Urothelium cell line (cell line): ENCODE measurements at places on chromosomes 12 and 14.

- no peak for DNase-seq
Measured at GRCh38 chr14:51844081-51844881, 16.1 kb upstream of the GNG2 start.

- DNase-seq: peak; percentile 61
Measured at GRCh38 chr12:4031703-4032291, 158.6 kb upstream of the PARP11 start.

- DNase-seq: peak; percentile 45
Measured at GRCh38 chr14:79161571-79161970, 991.4 kb downstream of the NRXN3 start.

GRCh38 chr14:95199298-95199983, 42.1 kb upstream of the DICER1 start:
- DNase-seq: no peak

DNA sequence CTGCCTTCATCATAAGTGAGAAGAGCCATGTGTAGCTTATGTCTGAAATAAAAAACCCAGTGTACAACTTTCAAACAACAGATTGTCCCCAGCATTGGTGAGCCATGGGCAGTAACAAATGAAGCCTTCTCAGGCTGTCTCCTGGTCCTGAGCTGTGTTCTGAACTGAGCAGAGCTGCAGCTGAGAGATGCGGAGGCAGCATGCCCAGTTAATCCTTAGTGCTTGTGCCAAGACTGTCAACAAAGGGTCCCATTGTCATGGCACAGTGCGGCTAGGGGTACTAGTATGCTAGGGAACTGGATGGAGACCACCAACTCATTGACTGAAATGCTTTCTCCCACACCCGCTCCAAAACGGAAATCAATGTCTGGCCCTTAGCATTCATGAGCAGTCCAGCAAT, 154.3 kb downstream of the RMST start:
- no peak for DNase-seq

DNA sequence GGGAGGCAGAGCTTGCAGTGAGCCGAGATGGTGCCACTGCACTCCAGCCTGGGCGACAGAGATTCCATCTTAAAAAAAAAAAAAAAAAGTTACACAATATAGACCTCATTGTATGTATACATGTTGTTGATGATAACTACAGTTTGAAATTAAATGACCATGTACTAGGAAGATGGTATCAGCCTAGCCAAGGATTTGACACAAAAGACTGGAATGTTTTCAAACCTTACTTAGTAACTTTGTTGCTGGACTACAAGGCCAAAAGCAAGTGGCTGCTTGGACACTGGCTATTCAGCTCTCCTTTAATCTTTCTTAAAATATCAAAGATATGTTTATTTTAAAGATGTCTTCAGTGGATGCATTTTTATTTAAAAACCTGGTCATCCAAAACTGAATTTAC, 18.9 kb upstream of the NUDT4 start:
- no peak for DNase-seq

DNA sequence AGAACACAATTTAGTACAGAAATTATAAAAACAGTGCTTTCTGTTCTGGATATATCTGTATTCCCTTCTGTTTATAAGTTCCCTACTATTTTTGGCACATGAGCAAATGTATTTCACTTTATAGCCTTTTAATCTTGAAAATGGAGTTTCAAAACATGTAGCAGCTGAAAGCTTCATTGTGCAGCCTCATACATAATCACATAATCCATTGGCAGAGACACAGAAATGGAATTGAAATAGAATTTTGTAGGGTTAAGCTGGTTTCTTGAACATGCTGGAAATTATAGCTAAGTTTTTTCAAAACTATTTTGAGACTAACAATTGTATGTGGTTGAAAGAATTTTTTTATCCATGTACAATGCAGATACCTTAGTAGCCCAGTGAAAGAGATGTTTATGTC, 614.3 kb upstream of the MDGA2 start:
- no peak for DNase-seq

GRCh38 chr14:72256055-72256454, 323.8 kb downstream of the RGS6 start:
- peak; percentile 72 for DNase-seq

DNA sequence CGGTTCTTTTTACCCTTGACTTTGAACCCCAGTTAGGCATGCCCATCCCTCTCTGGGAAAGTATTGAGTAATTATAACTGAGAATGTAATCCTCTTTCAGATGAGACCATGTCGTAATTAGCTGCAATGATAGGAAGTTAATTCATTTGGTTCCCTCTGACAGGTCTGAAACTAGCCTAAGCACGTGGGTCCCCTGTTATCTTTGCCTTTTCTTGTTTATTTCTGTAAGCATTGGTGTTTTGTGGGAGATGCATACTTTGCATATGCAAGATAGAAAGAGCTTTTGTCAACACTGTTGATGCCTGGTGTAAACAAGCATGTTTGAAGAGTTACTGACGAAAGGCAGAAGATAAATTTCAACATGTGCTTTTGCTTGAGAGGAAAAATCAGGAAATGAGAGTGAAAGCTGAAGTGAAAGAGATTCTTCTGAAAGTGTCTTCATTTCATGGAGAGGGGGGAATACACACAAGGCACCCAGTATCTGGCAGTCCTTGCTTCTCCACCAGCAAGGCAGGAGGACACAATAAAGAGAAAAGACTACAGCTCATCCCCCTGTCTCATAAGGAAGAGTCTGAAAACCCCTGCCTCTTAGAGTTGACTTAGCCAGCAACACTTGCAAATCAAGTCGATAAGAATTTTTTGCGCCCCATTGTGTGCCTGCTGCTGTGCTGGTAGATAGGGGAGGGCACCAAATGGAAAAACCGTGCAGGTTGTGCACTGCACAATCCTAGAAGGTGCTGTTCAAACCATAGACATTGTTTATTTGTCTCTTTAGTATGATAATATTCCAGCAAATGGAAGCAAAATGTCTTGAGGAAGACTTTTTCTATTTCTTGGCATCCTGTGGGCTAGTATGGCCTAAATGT, 77.8 kb downstream of the SLC24A4 start:
- no peak for DNase-seq

DNA sequence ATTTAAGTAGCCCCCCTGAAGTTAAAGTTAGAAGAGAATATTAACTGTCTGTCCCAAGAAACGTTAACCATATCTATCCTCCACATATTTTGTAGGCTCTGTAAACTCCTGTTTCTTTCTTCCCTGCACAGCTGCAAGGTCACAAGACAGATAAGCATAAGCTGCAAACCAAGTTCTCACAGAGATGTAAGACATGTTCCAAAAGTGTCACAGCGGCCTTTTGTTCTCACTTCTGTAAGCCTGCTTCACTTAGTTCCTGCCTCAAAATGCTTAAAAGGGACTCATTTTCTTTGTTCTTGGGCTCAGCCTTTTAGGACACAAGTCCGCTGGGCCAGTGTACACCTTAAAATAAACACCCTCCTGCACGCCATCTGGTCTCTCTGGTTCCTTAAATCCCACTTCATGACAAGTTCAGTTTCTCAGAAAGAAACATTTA, 3.2 kb downstream of the RNASE1 start:
- DNase-seq: no peak

DNA sequence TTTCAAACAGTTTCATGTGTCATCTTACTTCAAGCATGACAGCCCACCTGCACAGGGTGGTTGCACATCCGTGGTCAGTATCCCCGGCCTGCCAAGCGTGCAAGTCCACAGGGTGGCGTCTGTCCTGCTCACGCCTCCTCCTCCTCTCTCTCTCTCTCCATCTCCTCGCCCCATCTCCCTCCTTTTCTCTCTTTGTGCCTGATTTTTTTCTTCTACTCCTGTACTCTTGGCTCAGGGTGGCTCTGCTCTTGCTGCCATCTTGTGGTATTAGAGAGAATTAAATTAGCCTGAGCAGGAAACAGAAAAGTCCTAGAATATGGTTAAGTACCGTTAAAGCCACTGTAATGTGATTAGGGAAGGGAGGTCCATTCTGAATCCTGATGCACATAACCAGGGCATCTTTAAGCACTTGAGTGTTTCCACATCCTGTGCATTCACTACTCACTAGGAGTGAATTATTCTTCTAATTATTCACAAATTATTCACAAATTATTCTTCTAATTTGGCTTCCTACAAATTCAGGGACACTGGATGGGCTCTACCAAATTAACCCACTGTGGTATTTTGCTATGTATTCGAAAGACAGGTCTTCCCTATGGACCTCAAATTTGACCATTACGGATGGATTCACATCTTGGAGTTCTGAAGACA, 25.5 kb upstream of the DTX1 start:
- peak; percentile 78 for DNase-seq

- no peak for DNase-seq
Measured at GRCh38 chr12:65634061-65634460, 190.2 kb upstream of the HMGA2 start.

GRCh38 chr12:123715195-123715594, 3.0 kb downstream of the ATP6V0A2 start:
- DNase-seq: no peak

GRCh38 chr12:124979568-124979967, 9.4 kb downstream of the DHX37 start:
- no peak for DNase-seq

DNA sequence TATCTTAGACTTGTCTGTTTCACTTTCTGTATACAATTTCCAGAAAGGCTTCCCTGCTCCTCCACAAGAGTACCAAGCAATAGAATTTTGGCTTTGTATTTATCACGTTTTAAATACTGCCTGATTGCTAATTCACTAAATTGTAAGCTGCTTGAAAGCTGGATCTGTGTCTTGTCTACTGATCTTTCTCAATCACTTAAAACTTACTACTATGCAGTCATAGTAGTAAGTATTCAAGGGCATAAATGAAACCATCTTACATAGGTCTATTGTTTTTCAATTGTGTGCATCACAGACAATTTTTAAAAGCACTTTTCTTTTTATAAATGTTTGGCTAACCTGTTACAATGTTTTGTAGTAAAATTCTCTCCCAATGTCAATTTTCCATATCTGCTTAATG, 1.2 kb upstream of the GLIPR1L2 start:
- DNase-seq: no peak

- no peak for DNase-seq
Measured at GRCh38 chr14:102209224-102209966, 69.7 kb downstream of the WDR20 start.

GRCh38 chr12:18361433-18361832, 100.1 kb downstream of the PIK3C2G start:
- DNase-seq: no peak
